ENCODE measurements at places on chromosomes 2 and 18.

DNA sequence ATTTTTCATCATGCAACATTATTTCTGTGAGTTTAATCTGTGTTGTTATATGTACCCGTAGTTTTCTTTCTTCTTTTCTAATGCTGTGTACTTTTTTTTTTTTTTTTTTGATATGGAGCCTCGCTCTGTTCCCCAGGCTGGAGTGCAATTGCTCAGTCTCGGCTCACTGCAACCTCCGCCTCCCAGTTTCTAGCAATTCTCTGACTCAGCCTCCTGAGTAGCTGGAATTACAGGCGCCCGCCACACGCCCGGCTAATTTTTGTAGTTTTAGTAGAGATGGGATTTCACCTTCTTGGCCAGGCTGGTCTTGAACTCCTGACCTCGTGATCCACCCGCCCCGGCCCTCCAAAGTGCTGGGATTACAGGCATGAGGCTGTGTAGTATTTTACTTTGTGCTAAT is 155.4 kb downstream of the GALR1 start:
- DNase-seq, result no peak

DNA sequence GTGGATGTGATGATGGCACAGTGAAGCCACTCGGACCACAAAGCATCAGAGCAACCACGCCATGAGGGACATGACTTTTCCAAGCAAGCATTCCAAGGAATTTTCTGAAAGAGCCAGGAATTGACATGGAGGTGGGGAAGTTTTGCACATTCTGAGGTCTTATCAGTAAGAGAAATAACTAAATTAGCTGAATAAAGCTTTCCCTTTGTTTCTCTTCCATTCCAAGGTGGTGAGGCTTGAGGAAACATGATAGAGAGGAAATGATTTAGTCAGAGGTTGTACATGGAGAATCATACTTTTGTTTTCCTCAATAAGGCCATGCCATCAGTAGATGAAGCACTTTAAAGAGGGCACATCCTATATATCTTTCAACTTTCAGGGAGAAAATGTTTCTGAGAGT is 115.7 kb upstream of the MMADHC start:
- no peak for DNase-seq

GRCh38 chr2:221818616-221819320 is 246.7 kb upstream of the EPHA4 start:
- no peak for DNase-seq

- DNase-seq, result no peak
Observed at GRCh38 chr18:61025596-61025995, 307.6 kb upstream of the CDH20 start.

- DNase-seq, result no peak
Observed at GRCh38 chr2:25479761-25480160, 138.0 kb upstream of the DNMT3A start.

DNA sequence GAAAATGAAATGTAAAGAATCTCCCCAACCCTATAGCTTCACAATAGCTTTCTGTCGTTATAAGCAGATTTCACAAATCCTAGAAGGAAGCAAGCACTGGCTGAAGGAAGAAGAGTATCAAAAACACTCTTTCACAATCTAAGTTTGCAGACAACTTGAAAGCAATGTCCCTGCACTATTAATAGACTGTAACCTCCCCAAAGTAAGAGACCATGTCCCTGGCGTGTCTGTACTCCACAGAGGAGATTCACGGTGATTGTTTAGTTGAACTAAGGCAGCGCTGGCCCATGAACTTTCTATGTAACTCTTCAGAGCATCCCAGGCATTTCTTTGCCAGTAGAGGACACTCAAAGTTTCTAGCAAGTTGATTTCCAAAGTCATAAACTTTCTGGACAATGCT is 128.0 kb upstream of the HNRNPA3 start:
- no peak for DNase-seq

GRCh38 chr2:30802611-30803010 is 4.6 kb downstream of the CAPN13 start:
- no peak for DNase-seq

- DNase-seq, result no peak
Observed at GRCh38 chr2:20617892-20618467, 32.9 kb downstream of the HS1BP3 start.

DNA sequence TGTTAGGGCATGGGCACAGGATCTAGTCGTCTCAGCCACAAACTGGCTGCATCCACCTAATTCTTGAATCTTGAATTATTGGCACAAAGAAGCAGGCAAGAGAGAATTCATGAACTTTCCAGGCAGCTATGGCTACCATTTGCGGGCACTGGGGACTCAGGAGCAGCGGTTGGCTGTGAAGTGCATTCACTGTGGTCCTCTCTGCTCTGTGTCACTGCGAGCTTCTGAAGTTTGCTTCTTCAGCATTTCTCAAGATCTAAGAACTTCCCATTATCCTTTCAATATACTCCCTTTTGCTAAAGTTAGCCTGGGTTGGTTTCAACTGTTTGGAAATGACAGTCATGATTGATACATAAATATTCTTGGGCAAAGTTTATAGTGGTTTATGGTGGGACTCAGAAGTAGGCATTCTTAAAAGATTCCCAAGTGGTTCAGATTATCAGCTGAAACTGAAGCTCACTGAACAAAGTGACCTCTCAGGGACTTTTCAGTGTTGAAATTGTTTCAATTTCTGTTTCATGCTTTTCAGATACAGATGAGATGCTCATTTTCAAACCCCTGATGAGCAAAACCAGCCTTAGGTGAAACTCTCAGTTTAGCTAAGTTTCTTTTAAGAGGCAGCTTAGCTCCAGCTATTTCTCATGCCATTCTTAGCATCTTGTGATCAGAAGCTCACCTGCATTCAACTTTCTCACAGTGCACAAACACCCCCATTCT is 1258.3 kb upstream of the GYPC start:
- peak; percentile 12 for DNase-seq

- DNase-seq, result no peak
Observed at GRCh38 chr2:61816480-61817355, 37.1 kb downstream of the FAM161A start.

DNA sequence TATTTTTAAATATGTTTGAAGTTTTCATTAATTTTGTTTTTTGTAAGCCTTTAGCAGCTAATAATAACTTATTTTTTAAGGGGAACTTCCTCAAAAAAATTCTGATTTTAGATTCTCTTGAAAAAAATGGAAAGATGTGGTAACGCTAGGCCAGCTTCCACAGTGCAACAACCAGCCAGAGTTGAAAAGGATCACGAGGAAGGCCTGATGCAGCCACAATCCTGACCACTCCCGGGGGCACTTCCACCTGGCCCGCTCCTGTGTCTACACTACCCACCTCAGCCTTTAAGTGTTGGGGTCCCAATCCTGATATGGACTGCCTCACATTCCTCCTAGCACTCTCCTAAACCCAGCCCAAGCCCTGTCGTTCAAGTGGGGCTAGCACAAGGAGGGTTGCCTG is 101.1 kb downstream of the TMEM17 start:
- DNase-seq, result no peak

- DNase-seq, result no peak
Observed at GRCh38 chr18:9647496-9648323, 33.4 kb upstream of the PPP4R1 start.

DNA sequence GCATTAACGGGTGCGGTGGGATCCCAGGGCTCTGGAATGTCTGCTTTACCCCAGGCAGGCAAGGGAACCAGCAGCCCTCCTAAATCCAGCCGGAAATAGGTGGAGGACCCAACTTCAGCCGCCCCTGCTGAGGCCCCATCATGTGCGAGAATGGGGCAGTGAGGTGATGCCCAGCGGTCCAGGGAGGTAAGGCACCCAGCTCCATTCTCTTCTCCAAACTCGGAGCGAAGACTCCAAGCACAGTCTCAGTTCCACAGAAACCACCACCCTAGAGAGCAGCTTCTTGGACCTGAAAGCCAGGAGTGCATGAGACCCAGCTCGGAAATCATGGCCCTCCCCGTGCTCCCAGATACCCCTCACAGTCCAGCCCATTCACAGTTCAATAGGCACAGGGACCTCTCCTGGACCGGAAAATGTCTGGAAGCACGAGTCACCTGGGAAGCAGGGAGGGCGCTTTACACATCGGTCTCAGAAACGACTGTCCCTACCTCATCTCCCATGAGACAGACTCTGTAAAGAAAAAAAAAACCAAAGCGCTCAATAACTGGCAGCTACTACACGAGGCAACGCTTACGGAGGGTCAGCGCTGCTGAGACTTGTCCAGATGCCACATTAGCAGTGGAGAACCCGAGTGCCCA is 2.0 kb downstream of the SDC1 start:
- no peak for DNase-seq

GRCh38 chr18:59566533-59566971 is 130.7 kb downstream of the CCBE1 start:
- no peak for DNase-seq

GRCh38 chr2:231181860-231182512 is 16.4 kb upstream of the ARMC9 start:
- DNase-seq, result no peak

- no peak for DNase-seq
Observed at GRCh38 chr2:142865924-142866323, 11.5 kb upstream of the KYNU start.

- DNase-seq, result no peak
Observed at GRCh38 chr2:67923696-67924095, 139.1 kb downstream of the C1D start.

GRCh38 chr18:11500153-11501122 is 109.0 kb upstream of the SLC35G4 start:
- DNase-seq, result no peak

- DNase-seq, result no peak
Observed at GRCh38 chr2:112031473-112032223, 23.4 kb upstream of the TMEM87B start.

- no peak for DNase-seq
Observed at GRCh38 chr2:177693658-177694339, 301.2 kb downstream of the AGPS start.

DNA sequence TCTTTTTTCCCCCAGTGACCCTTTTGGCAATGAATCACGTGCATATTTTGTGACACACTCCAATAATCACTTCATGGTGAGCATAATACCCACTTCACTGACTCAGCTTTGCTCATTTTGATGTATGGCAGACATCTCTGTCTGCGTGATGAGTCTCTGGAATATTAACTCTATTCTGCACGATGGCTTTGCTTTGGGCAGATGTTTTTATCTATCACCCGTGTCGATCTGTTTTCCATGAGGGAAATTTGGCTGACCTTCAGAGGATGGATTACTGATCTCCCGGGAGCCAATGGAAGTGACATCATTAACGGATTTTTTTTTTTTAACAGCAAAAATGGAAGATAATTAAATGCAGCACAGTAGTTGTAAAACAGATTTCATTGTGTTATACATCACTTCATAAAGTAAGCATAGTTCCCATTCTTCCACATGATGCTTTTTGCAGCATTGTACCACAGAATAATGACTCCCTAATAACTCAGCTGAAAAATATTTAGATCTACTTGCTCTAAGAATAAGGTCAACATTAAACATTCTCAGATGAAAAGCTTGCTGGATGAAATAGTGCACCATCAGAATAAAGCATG is 29.8 kb downstream of the CDC42EP3 start:
- no peak for DNase-seq

GRCh38 chr2:42859791-42860190 is 67.4 kb upstream of the HAAO start:
- DNase-seq, result no peak

DNA sequence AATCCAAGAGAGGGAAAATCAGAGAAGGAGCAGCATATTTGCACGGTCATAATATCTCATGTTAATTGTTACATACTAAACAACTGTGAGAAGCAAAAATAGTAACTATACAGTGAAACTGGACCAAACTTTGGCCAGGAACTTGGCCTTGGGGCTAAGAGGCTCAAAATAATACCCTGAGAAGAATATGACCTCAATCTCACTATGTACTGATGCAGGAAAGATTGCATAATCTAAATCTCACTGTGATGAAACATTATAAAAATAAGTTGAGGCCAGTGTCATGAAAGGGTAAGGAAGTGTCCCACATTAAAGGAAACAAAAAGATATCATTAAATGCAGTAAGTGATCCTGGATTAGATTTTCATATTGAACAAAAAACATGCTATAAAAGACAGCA is 36.5 kb downstream of the ZRANB3 start:
- no peak for DNase-seq

DNA sequence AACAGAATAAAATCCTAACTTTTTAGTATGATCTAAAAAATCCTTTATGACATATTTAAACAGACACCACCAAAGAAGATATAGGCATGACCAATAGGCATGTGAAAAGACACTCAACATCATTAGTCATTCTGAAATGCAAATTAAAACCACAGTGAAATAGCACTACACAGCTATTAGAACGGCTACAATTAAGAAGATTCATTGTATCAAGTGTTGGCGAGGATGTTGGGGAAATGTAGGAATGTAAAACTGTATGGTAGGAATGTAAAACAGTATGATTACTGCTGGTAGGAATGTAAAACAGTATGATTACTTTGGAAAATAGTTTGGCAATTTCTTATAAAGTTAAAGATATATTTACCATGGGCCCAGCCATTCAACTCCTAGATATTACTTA is 253.3 kb upstream of the TCF4 start:
- no peak for DNase-seq

DNA sequence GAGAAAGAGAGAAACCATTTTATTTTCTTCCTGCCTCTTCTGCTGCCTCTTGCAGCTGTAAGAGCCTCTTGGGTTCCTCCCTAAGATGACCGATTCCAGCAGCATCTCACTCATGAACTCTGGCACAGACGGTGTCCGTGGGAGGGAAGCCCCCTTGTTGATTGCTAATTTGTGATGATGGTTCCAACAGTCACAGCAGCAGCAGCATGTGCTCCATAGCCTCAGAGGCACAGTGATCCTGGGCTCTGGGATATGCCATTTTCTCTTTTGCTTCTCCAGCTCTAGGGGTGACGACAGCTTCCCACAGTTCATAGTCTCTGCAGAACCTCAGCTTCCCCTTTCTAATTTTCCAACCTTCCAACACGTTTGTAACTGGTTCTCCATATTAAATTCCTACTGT is 324.2 kb upstream of the HS6ST1 start:
- DNase-seq, result no peak

DNA sequence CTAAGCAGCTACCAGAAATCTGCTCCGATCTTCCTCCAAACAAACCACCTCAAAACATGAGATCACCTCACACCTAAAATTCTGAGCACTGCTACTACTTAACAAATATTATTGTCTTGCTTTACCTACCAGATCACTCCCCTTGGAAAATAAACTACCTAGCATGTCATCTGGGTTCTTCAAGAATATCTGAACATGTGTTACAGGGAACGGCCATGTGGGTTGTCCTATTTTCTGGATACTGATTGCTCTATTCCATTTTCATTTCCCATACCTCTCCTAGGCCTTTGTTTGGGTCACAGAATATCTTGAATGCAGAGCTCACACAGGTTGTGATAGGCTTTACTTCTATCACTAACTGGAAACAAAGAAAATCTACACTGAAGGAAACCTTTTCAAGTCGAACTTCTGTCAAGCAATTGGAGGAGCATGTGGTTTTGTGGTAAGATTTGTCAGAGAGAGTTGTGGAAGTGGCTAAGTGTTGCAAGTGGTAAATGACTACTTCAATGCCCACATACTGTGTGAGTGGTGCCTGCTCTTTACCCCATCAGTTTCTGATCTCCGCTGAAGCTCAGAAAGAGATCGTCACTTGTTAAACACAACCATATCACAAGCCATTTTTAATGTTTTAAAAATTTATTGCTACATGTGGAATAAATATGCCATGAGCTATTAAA is 739.1 kb upstream of the ZEB2 start:
- peak; percentile 62 for DNase-seq

GRCh38 chr2:41123341-41123740 is 671.5 kb upstream of the SLC8A1 start:
- DNase-seq, result no peak

All from activated CD4-positive, alpha-beta T cell treated with anti-CD3 and anti-CD28 coated beads, Interleukin-2, amount 50 U/mL, for 16 hours (primary cell).